ENCODE measurements at places on chromosomes 4 and X.

DNA sequence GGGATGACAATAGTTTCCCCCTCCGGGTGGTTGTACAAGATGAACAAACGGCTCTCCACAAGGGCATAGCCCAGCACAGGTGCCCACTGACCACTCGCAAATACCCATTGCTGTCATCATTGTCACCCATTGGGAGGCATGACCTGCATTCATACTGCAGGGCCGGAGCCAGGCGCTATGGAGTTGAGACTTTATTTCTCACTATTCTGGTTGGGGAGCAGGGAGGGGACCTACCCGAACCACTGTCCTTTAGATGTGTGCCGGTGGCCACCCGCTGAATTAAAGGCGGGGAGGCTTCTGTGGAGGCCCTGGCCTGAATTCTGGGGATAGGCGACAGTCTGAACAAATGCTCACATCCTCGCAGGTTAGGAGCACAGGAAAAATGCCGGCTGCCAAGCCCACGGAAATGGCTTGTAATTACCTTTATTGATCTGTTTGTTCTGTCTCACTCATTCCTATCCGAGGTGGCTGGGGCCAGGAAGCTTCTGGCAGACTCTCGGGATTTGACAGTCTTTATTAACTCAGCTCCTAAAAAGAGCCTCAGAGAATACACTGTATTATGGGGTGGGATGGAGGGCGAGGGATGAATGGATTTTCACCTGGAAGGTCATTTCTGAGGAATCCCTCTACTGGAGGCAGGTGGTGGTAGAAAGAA is 125.1 kb upstream of the PSAPL1 start:
- DNase-seq: no peak

GRCh38 chrX:23373129-23373804 is 38.6 kb downstream of the PTCHD1 start:
- no peak for DNase-seq

- DNase-seq: no peak
Observed at GRCh38 chr4:159829184-159829583, 726.3 kb downstream of the RAPGEF2 start.

DNA sequence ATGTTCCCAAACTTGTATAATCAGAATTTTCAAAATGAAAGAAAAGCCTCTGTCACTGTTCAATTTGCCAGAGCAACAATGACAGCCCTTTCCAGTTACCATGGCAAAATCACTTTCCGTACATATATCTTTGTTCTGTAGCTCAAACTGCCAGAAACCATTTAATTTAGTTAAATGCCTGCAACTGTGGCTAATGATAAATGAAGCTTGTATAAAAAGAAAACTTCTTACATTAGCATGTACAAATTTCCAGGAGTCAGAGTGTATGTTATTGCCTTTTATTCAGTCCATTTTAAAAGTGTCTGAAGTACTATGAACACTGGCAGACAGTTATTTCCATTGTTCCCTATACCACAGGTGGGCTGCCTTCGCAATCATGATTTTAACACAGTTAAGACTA is 30.3 kb downstream of the ARAP2 start:
- no peak for DNase-seq

DNA sequence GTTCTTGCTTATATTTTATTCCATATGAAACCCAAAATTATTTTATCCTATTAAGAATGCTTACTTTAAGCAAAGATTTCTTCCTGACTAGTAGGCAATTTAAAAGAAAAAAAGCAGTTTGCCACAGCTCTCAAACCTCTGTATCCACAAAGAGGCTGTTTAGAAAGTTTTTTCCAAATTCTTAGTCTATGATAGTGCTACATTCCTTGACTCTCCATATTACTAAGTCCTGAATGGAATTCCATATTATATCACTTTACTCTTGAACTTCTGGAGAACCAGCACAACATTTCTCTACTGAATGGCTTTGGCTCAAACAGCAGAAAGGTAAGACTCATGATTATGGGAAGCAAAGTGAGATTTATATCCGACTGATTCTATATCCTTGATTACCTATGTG is 8.3 kb downstream of the SLC10A6 start:
- no peak for DNase-seq

GRCh38 chr4:141605425-141605856 is 30.9 kb upstream of the IL15 start:
- no peak for DNase-seq

DNA sequence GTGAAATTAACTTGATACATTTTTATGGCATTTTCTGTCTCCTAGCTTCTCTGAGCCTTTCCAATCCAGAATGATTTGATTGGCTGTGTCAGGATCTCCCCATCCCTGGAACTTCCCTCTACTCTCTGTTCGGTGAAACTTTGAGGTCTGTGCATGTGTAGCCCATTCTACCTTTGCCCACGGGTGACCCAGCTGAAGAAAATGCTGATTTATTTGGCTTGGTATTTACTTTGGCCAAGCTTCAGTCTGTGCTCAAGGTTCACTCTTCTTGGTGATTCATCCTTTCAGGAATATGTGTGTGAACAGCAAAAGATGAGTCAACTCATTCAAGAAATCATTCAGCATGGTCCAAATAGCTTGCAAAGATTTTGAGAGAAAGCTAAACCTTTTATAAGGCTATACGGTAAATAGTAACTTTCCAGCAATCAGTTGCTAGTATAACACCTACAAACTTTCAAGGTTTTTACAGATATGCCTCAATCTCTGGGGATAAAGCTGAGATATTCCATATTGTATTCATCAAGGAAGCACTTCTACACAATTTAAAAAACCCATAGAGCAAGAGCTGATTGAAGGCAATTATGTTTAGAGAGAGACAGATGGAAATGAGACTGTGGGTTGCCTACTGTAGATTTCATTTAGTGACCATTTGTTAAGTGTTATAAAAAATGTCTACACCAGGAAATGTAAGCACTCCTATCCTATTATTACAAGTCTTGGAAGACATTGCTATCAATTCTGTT is 233.9 kb upstream of the CXXC4 start:
- no peak for DNase-seq

DNA sequence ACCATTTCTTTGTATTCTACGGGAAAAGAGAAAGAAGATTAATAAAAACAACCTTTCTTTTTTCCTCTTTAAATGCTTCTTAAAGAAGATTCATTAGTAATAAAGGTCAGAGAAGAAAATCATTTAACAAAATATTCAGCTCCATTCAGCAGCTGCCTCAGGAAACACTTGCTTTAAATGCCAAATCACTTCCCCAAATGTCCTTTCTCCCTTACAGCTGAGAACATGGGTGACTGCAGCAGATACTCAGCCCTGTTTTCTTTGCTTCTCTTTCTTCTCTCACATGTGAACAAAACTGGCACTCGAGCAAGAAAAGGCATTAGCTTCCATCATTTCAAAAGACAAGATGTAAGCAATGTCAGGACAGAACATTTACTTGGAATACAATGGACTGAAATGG is 120.2 kb downstream of the INPP4B start:
- no peak for DNase-seq

GRCh38 chr4:46944345-46944744 is 35.3 kb upstream of the COX7B2 start:
- no peak for DNase-seq

DNA sequence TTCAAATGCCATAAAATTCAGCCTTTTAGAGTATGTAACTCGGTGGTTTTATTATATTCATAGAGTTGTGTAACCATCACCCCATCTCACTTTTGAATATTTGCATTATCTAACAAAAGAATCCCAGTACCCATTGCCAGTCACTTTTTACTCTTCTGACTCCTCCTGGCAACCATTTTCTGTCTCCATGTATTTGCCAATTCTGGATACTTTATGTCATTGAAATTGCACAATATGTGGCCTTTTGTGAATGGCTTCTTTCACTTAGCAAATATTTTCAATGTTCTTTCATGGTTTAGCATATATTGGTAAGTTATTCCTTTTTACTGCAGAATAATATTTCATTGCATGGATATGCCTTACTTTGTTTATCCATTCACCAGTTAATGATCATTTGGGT is 79.9 kb downstream of the SLIT2 start:
- DNase-seq: no peak

GRCh38 chr4:165740911-165741310 is 132.1 kb upstream of the TLL1 start:
- DNase-seq: no peak

GRCh38 chr4:93346840-93347239 is 481.7 kb upstream of the ATOH1 start:
- no peak for DNase-seq

- DNase-seq: no peak
Observed at GRCh38 chr4:152209772-152210493, 326.0 kb downstream of the FBXW7 start.

DNA sequence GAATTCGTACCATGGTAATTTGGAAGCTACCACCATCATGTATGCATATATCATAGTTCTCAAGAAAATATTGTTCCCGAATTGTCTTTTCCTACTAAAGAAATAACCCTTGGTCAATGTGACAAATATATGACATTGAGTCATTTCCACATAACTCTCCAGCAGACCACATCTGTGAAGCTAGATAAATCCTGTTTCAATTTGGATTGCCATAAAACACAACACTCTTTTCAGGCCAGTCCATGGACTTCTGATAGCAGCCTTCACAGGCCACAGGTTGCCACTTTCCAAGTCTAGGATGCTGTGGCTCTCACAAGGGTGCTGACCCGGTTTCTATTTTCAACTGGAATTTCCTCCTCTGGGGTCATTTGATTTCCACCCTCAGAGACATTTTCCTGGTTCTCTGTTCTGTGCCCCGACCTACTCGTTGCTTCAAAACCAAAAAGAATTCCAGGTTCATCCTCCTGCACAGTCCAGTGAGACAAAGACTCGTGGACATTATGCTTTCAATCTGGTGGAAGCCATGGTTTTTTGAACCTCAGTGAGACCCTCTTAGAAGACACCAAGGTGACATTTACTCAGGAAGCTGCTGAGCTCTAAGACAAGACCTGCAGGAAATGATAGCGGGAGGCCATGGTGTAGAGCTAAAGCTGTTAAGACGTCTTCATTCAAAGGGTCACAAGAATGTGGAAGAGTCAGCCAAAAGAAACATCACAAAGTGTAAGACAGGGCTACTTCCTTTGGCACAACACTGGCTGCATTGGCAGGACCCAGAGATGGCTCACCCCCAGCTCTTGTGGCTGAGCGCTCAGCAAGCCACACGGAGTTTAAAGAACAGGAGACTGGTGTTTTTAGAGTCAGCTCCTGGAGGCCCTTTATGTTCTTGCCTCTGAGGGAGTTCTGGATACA is 119.8 kb downstream of the AMELX start:
- no peak for DNase-seq

GRCh38 chr4:95362906-95363558 is 185.7 kb downstream of the UNC5C start:
- DNase-seq: peak; percentile 4

GRCh38 chr4:124209211-124209610 is 503.3 kb downstream of the ANKRD50 start:
- DNase-seq: no peak

- no peak for DNase-seq
Observed at GRCh38 chr4:143554728-143555597, 41.5 kb downstream of the SMARCA5 start.

- DNase-seq: no peak
Observed at GRCh38 chr4:37463033-37463856, 218.7 kb downstream of the NWD2 start.

GRCh38 chr4:158155656-158156356 is 17.0 kb downstream of the GASK1B start:
- no peak for DNase-seq

GRCh38 chrX:12891171-12891570 is 15.2 kb upstream of the TLR8 start:
- DNase-seq: no peak

DNA sequence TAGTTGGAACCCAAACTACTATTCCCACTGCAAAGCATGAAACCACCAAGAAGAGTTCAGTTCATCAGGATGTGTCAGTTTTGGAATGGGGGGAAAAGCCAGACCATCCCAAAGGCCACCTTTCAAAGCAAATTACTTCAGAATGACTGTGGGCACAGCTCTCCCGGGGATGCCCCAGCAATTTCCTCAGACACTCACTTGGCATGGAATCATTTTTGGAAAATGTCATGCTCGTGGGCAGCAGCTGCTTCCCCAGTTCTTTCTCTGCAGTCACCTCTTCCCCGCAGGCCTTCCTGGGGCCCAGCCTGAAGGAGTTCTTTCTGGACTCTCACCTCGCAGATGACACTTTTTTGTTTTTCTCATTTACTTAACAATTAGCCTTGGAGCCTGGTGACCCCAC is 350.3 kb downstream of the NR3C2 start:
- DNase-seq: no peak
